ENCODE measurements at places on chromosomes 12 and 14. TPM values are rescaled to one million over a fixed set of nuclear protein-coding genes. Genes with fewer than 3 reads are reported as not detected.

SINHCAF gene
- total RNA-seq = 45.2 TPM

MGP gene
- 464 TPM for total RNA-seq

SLC5A8 gene
- 1.3 TPM for total RNA-seq

DNA sequence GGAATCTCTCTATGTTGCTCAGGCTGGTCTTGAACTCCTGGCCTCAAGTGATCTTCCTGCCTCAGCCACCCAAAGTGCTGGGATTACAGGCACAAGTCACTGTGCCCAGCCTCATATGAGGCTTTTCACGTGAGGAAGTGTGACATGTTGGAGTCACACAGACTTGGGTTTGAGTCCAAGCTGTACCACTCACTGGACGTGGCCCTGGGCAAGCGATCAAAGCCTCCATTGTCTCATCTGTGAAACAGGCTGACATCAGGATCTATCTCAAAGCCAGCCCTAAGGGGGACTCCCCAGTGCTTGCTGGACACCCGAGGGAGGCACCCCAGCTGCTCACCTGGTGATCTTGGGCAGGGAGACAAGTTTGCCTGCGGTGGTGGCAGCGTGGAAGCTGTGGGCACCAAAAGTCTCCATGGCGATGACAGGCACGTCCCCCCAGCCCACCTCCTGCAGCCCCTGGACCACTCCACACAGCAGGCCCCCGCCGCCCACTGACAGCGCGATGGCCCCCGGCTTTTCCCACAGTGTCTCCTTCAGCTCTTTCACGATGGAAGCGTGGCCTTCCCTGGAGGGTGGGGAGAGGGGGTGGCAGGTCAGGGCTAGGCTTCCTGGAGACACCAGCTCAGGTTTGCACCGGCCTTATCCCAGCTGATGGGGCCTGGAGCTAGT, 6.7 kb downstream of the SDS start:
- H3K27ac ChIP-seq = no peak overlapping the region
- no peak overlapping the region for H3K4me3 ChIP-seq
- H3K4me1 ChIP-seq = no peaks in the 10 kb centered on the region
- H3K36me3 ChIP-seq = no peaks in the 10 kb centered on the region
- DNase-seq = no peak

- no peak overlapping the region for H3K27ac ChIP-seq
- DNase-seq = no peak
- H3K4me1 ChIP-seq = no peaks in the 10 kb centered on the region
- no peak overlapping the region for H3K4me3 ChIP-seq
- no peaks in the 10 kb centered on the region for H3K27me3 ChIP-seq
Observed at GRCh38 chr14:87955501-87955900, 37.5 kb downstream of the GALC start.

GRCh38 chr14:105987563-105987962, 461.2 kb downstream of the TMEM121 start:
- no peaks in the 10 kb centered on the region for H3K4me1 ChIP-seq
- peaks cover 2% of the 10 kb centered on the region for H3K27me3 ChIP-seq
- no peak overlapping the region for H3K4me3 ChIP-seq
- H3K27ac ChIP-seq = no peak overlapping the region
- no peak for DNase-seq
- H3K36me3 ChIP-seq = no peaks in the 10 kb centered on the region

DNA sequence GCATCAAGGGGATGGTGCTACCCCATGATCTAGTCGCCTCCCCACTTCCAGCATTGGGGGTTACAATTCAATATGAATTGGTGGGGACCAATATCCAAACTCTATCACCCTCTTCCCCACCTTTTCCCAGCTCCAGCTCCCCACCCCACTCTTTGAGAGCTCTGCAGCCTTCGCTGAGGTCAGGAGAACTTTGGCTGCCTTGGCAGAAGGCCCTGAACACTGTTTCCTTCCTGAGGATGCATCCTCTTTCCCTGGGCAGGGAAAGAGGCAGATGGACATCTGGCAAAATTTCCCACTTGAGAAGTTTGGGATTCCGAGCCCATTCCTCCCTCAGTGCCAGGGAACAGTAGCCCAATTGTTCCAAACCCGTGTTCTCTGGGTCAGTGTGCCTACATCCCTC, 169.1 kb downstream of the TSPAN9 start:
- H3K27me3 ChIP-seq = no peaks in the 10 kb centered on the region
- no peak overlapping the region for H3K27ac ChIP-seq
- DNase-seq = no peak

GRCh38 chr14:100755649-100756048, 29.0 kb downstream of the DLK1 start:
- no peaks in the 10 kb centered on the region for H3K36me3 ChIP-seq
- H3K27me3 ChIP-seq = no peaks in the 10 kb centered on the region
- no peak overlapping the region for H3K27ac ChIP-seq

Measured in lower lobe of right lung (tissue), 2 donors.